NCI-H526 treated with DMSO at 0.1 percent for 48 hours (cell line): ENCODE measurements at places on chromosomes 5 and 9.

- no peak for DNase-seq
Measured at GRCh38 chr5:9009931-9010651, 535.8 kb downstream of the SEMA5A start.

DNA sequence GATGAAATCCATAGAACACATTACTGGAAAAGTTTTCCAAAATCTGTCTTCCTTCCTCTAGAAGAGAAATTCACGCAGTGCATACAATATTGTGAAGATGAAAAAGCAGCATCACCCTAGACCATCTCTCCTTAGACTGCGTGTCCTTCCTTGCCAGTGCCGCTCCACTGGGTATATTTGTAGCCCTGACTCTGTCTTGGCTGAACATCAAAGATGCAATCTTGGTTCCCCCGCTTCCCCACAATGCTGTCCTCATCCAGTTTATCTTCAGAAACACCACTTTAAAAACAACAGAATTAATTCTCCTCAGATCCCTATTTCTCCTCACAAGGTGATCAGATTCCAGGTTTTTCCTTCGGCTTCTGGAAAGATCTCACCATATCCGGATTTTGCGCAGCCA is 53.9 kb downstream of the ROR2 start:
- no peak for DNase-seq

DNA sequence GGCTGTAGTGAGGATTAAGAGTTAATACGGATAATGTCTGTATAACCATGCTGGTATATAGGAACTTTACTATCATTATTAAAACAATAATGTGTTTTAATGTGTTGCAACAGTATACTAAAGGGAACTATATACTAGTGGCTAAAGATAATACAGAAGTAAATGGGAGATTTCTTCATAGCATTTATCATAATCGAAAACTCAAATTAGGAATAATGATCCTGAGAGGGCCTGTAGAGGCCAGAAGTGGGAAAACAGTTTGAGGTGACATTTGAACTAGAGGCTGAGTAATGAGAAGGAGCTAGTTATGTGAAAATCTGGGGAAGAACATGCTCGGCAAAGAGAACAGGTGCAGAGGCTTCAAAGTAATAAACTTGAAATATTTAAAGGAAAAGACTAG is 2.9 kb downstream of the TCERG1 start:
- no peak for DNase-seq

DNA sequence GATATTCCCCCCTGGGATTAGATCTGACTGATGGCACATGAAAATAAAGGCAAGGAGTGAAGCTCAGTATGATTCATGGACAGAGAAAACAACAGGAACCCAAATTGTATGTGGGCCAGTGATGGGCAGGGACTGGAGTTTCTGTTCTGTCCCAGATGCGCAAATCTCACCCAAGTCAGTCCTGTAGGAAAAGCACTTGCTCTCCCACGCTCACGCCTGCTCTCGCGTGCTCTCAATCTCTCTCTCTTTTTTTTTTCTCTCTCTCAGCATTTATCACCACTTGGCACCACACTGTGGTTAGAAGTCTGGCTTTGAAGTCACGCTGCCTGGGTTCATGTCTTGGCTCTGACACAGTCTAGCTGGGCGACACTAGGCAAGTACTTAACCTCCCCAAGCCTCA is 106.5 kb upstream of the LRRTM2 start:
- DNase-seq: no peak
